ENCODE measurements at places on chromosomes 1 and 21. TPM values are rescaled to one million over a fixed set of nuclear protein-coding genes. Genes with fewer than 3 reads are reported as not detected.

The SLC22A15 gene
- 8.1 TPM for total RNA-seq

The IRF6 gene
- 7.8 TPM for total RNA-seq

The PDPN gene
- 14.1 TPM for total RNA-seq

The CD2 gene
- total RNA-seq = not detected

The FMO2 gene
- total RNA-seq = 5.7 TPM

The ANGPTL3 gene
- total RNA-seq = 0.33 TPM

The RNU1-1 gene
- total RNA-seq = under 0.01 TPM

The TNFRSF9 gene
- total RNA-seq = not detected

The GJB4 gene
- 0.33 TPM for total RNA-seq

The SMCP gene
- not detected for total RNA-seq

The USH2A gene
- 48.3 TPM for total RNA-seq

The AMY1A gene
- total RNA-seq = not detected

The PLA2G2F gene
- not detected for total RNA-seq

The TEX38 gene
- not detected for total RNA-seq

The CLCA1 gene
- total RNA-seq = not detected

The GLIS1 gene
- total RNA-seq = 0.71 TPM

The SPRR3 gene
- not detected for total RNA-seq

The ACTA1 gene
- 82.8 TPM for total RNA-seq

The WDTC1 gene
- 48.7 TPM for total RNA-seq

The ASPM gene
- 20.5 TPM for total RNA-seq

The INKA2 gene
- total RNA-seq = 5.1 TPM

The PTPRC gene
- 12.3 TPM for total RNA-seq

The ETNK2 gene
- total RNA-seq = 12.7 TPM

The LHX8 gene
- not detected for total RNA-seq

The KCNK1 gene
- total RNA-seq = 8.7 TPM

The ANGPTL1 gene
- 62.8 TPM for total RNA-seq

The TFF2 gene
- not detected for total RNA-seq
